Esophagus squamous epithelium (tissue), 5 donors: ENCODE measurements at places on chromosomes 1 and 21.

GRCh38 chr21:21236996-21237395 lies 238.8 kb downstream of the NCAM2 start:
- DNase-seq = no peak

GRCh38 chr1:107545056-107545577 lies 404.3 kb downstream of the NTNG1 start:
- DNase-seq = no peak

GRCh38 chr1:6208723-6209660 lies 3.1 kb downstream of the RNF207 start:
- DNase-seq = no peak

GRCh38 chr1:12191242-12192032 lies 24.6 kb downstream of the TNFRSF1B start:
- no peak for DNase-seq
